ENCODE measurements at places on chromosomes 6 and 20. TPM values are rescaled to one million over a fixed set of nuclear protein-coding genes. Genes with fewer than 3 reads are reported as not detected.

GRCh38 chr20:54284928-54285704, 77.2 kb downstream of the PFDN4 start:
- no peak for DNase-seq

GRCh38 chr6:1346101-1346500, 34.2 kb downstream of the FOXQ1 start:
- DNase-seq: no peak

GRCh38 chr6:9173229-9173628, 737.9 kb upstream of the SLC35B3 start:
- DNase-seq: no peak

- DNase-seq: no peak
Observed at GRCh38 chr20:48850977-48851299, 23.1 kb upstream of the PREX1 start.

GRCh38 chr6:144897441-144897921, 612.3 kb downstream of the UTRN start:
- no peak for DNase-seq

DNA sequence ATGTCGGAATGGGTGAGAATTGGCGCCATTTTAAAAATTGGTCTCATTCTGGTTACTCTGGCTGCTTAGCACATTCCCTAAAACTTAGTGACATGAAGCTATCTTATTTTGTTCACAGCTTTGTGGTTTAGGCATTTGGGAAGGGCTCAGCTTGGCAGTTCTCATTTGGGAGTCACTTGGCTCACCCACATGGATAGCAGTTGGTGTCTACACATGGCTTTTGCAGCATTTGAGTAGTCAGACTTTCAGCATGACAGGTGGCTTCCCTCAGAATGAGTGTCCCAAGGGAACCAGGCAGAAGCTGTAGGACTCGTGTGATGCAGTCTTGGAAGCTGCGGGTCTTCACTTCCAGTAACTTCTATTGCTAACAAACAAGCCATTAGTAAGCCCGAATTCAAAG, 64.6 kb downstream of the UST start:
- no peak for DNase-seq

DNA sequence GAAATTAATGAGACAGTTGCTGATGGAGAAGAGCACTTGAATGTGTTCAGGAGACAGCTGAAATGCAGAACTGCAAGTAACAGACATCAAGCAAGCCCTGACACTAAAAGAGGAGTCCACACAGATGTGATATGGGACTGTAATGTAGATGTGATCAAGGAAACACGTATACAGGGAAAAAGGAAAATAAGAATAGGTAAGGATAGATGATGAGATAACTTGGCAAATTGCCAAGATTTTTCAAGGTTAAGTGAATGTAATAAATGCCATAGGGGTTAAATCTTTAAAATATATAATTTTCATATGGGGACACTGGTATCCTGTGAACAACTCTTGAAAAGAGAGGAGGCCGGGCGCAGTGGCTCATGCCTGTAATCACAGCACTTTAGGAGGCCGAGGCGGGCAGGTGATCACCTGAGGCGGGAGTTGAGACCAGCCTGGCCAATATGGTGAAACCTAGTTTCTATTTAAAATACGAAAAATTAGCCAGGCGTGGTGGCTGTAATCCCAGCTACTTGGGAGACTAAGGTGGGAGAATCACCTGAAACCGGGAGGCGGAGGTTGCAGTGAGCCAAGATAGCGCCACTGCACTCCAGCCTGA, 7.2 kb upstream of the SNX14 start:
- no peak for DNase-seq

DNA sequence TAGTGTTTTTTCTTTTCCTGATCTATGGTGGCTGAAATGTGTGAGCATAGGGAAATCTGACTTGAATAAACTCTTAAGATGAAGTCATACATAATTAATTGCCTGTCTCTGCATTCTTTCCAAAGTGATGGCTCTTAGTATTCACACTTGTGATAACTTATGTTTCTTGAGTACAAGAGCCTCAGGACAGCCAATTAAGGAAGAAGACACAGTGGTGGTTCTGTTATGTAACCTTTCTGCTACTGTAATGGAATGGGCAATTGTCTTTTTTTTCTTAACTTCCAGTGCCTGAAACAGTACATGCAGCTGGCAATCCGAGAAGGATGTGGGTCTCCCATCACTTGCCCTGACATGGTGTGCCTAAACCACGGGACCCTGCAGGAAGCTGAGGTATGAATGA, 40.1 kb downstream of the RNF144B start:
- no peak for DNase-seq

DNA sequence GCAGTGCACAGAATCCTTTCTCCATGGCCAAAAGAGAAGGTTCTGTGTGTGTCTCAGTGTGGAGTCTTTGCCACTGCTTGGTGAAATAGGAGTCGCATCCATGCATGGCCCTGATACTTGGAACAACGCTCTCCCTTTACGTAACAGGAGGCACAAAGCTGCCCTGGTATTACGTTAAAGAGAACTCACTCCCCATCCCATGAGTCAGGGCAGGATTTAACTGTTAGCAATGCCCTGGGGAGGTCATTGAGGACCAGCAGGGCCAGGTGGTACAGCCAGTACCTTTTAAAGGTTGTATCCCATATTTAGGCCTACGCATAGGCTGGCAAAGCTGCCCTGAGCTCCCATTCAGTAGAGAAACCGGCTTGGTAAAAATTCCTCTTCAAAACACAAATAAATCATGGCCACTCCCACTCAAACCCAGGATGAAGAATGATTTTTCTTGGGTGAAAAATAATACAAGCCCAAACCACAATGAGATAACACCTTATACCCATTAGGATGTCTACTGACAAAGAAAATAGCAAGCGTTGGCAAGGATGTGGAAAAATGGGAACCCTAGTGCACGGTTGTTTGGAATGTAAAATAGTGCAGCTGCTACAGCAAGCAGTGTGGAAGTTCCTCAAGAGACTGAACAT, 37.1 kb downstream of the MYLK4 start:
- DNase-seq: no peak

GRCh38 chr6:74167511-74167910, 471.5 kb downstream of the CD109 start:
- no peak for DNase-seq

- DNase-seq: no peak
Observed at GRCh38 chr6:25050356-25050755, 114.6 kb upstream of the RIPOR2 start.

DNA sequence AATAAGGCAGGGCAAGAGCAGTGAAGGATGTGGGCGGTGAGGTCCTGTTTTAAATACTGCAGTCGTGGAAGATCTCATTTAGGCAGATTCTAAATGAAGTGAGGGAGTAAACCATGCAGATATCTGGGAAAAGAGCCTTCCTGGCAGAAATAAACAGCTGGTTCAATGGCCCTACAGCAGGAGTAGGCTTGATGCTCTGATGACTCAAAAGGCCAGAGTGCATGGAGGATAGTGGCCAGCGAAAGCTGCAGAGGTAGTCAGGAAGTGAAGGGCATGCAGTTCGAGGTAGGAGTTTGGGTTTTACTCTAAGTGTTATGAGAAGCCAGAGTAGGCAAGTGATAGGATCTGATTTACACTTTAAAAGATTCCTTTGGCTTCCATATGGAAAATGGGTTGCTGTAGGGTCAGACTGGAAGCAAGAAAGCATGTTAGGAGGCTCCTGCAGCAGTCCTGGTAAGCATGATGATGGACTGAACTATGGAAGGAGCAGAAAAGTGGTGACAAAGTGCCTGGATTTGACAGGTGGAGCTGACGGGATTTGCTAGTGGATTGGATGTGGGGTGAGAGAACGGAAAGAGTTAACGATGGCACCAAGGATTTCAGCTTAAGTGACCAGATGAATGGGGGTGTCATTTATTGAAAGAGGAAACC, 150.0 kb downstream of the GJA10 start:
- DNase-seq: no peak

DNA sequence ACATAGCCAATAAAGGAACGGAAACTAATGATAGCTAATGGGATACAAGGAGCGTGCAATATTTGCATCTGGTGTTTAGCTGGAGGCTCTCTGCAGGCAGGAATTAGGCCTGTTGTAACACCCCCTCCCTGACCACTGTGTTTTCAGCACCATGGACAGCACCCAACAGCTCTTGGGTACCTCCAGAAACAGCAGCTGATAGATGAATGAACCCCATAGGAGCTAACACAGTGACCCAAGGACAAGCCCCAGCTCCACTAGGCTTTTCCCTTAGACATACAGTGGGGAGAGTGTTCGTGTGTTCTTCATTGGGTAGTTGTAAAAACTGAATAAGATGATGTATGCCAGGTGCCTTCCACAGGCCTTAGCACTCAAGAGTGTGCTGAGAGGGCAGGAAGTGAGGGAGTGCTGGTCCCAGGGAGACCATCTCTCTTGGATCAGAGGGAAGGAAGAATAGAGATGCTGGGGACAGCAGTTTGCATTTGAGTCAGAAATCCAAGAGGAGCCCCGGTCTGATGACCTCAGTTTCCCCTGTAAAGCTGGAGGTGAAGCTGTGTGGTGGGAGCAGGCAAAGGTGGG, 161.3 kb downstream of the PHACTR3 start:
- DNase-seq: no peak

DNA sequence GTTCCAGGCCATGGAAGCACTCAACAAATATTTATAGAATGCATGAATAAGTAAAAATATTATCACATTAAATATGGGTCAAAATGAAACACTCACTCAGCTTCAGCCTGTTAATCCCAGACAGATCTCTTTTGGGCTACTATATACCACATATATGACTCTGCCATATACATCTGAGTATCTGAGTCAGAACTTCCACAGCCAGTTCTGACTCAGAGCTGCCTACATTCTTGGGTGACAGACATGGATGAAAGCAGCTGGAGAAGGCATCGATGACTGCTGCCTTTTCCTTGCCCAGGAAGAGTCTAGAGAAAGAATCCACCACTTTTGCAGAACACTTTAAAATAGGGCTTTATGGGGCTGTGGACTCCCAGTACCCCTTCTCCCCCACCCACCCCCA, 11.5 kb upstream of the PDYN start:
- no peak for DNase-seq

- no peak for DNase-seq
Observed at GRCh38 chr6:155186052-155186658, 77.7 kb upstream of the CLDN20 start.

GRCh38 chr6:306641-307061, 14.4 kb downstream of the DUSP22 start:
- no peak for DNase-seq

- DNase-seq: no peak
Observed at GRCh38 chr20:13526551-13526950, 112.2 kb downstream of the TASP1 start.

DNA sequence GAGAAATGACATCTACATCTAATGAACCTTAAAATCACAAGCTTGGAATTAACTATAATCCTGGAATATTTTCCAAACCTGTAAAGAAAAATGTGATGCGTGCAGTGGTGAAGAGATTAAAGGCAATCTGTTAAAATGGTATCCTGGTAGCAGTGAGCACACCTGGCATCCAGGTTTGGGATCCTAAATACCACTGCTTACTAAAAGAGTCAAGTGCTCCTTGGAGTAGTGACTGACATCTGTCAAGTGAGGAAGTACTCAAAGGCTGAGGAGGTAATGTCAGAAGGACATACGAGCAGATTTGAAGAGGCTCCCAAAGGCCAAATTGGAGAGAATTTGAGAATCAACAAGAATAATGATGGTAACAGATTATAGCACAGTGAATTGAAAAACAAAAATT, 32.8 kb downstream of the PCMT1 start:
- DNase-seq: no peak

DNA sequence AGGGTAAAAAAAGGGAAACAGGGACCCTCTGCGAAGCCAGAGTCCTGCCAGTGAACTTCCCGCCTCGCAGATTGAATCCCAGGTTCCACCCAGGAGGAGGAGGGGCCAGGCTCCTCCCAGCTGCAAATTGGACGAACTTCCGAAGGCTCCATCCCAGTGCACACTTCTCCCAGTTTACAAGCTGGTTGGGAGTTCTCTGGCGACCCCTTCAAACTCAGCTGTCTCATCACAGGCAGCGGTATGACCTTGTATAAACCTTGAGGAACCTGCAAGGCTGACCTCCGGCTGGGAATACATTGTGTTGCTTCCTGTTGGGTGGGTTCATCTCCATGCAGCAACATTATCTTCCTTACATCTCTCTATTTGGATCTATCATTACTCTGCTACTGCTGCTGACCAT, 962.7 kb downstream of the GRIK2 start:
- DNase-seq: no peak

DNA sequence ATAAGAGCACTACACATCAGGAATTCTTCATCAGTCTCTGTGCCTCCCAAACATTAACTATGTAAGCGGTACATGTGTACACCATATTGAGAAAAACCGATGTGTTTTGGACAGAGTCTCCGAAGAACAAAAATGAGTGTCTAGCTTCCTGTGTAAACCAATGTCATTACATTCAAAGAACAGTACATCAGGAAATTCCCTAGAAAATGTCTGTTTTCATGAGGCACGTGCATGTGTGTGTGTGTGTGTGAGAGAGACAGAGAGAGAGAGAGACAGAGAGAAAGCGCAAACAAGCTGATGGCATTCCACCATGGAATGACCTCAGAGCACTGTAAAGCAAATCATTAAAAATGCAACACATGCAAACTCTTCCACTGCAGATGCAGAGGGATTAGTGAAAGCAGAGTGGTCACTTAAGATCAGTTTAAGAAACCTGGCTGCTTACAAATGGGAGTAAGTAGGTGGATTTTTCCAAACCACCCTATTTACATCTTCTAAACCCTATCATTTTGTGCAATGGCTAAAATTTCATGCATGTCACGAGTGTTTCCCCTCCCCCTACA, 133.9 kb downstream of the HIVEP2 start:
- no peak for DNase-seq

- DNase-seq: no peak
Observed at GRCh38 chr20:60107621-60108390, 149.6 kb downstream of the CDH26 start.

DNA sequence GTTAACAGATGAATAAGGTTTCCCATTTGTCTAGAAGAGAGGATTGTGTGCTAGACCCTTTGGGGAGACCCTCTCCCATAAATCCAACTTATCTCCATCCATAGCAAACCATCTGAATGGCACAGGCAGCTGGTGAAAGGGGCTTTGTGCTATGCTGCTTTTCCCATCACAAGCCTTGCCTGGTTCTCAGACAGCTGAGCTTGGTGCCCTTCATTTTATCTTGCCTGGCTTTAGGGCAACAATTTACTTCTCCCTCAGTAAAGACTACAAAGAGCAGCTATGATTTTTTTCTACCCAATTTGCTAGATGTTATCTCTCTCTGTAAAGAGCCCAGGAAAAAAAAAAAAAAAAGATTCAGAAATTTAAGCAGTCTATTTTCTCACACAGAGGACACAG, 117.0 kb upstream of the COL21A1 start:
- DNase-seq: no peak

- no peak for DNase-seq
Observed at GRCh38 chr6:124536157-124536841, 425.9 kb upstream of the RNF217 start.

BPIFA1 gene
- total RNA-seq: not detected

ZSCAN16 gene
- total RNA-seq: 3.3 TPM

MYL9 gene
- 1,727 TPM for total RNA-seq

PSMB1 gene
- 160 TPM for total RNA-seq

VGLL2 gene
- total RNA-seq: not detected

MYB gene
- total RNA-seq: not detected

MTHFD1L gene
- total RNA-seq: 2.0 TPM

SLC35A1 gene
- 12.6 TPM for total RNA-seq

RPS6KA2 gene
- total RNA-seq: 83.8 TPM

CRNKL1 gene
- total RNA-seq: 19.2 TPM

SIRT5 gene
- total RNA-seq: 60.1 TPM

SMIM13 gene
- 14.6 TPM for total RNA-seq

DEFB113 gene
- total RNA-seq: not detected

PLTP gene
- total RNA-seq: 97.4 TPM

MYO6 gene
- 5.2 TPM for total RNA-seq

SAPCD1 gene
- total RNA-seq: 0.64 TPM

PRICKLE4 gene
- 0.38 TPM for total RNA-seq
